ENCODE measurements at places on chromosomes 13 and 19.
A peak's percentile ranks its signal among the peaks of the same experiment; 100 is the strongest.

- DNase-seq: no peak
These were observed 458 bp upstream of the ATP8A2 start for GRCh38 chr13:25371158-25371874.

DNA sequence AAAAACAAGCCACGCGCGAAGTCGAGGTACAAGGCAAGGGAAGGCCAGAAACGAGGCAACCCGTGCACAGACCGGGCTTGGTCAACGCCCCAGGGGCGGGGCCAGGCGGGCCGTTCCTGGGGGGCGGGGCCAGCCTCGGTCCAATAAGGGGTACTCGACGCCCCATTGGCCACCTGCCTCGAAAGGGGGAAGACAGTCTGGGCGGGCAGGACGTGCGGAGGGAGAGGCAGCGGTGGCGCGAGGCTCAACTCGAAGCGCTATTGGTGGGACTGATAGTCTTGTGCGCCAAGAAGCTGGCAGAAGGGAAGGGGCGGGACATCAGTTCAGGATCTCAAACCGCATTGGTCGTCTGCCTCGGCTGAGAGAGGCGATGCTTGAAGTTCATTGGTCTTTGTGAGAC is at the start of gene LYPD4:
LYPD4 (minus strand) TSS at position 83 of the 400 bp plus-strand sequence. CDS start 5,398 bp downstream, outside the sequence.
- no peak for DNase-seq

GRCh38 chr13:102255409-102255808 is 146.4 kb downstream of the FGF14 start:
- no peak for DNase-seq

DNA sequence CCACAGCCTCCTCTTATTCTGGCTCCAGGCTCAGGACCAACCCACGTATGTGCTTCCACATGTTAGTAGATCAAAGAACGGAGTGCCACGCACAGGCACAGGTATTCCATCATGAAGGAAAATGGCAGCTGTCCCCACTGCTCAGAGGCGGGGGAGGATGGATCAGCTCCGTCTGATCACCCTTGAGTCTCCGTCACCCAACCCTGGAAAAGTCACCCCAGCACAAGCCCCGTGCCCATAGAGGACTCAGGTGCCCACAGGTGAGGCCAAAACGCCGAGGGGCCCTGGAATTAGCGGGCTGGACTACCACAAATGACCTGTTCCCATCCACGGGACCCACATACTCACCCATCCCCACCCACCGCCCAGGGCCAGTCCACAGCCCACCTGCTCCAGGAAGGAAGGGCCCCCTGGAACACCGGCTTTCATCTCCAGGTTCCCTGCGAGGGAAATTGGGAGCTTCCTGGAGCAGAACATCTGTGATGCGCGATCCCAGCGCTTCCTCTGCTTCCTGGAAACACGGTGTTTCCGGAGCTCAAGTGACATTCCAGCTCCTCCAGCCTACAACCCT is 120.5 kb upstream of the SPACA7 start:
- no peak for DNase-seq

DNA sequence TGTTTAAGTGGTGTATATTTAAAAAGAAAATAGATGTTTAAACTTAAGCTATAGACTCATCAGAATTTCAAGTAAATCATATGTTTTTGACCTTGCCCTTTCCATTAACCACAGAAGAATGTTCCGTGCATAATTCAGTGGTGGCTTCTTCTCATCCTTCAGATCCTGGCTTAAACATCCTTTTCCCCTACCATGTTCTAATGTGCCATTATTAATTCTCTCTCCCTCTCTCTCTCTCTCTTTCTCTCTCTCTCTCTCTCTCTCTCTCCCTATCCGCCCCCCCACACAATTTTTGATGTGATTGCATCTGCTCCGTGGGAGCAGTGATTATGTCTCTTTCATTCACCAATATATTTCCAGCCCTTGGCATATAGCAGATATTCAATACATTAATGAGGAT is 116.4 kb downstream of the DCLK1 start:
- no peak for DNase-seq

- DNase-seq: no peak
These were observed 751 bp downstream of the ERVK3-1 start for GRCh38 chr19:58305932-58306323.

- DNase-seq: no peak
These were observed 35.5 kb downstream of the DHRS12 start for GRCh38 chr13:51768378-51768921.

DNA sequence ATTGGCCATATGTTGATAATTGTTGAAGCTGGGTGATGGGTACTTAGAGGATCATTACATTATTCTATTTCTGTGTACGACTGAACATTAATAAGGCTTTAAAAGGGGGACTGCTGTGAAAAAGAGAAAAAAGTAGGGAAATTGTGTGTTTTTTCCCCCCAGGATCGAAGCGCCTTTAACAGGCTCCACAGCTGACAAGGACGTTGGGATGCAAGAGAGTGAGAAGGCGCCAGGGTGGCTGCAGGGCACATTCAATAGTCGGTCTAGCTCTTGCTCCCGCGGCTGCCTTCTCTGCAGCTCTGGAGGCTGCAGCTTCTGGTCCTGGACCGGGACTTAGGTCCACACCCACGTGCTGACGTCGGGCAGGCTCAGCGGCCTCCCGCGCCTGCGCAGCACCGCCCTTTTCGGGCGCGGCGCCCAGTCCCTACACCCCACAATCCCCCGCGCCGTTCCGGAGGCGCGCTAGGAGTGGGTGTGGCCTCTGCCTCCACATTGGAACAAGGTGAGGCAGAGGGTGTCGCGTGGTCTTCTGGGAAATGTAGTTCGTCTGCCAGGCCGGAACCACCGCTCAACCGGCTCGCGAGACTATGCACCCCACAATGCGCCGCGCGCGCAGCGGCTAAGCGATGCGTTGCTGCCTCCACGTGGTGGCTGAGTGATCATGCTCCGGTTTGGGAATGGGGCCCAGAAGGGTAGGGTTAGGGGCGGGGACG is 4.9 kb upstream of the LRFN3 start:
- peak; percentile 100 for DNase-seq

GRCh38 chr19:14406645-14407401 is 12.3 kb downstream of the DDX39A start:
- DNase-seq: no peak

GRCh38 chr13:49679246-49679645 is 12.0 kb downstream of the EBPL start:
- no peak for DNase-seq

GRCh38 chr13:45863709-45864590 is 12.4 kb upstream of the SIAH3 start:
- DNase-seq: no peak

GRCh38 chr13:102999499-102999898 is 66.7 kb downstream of the SLC10A2 start:
- DNase-seq: no peak

GRCh38 chr13:97945342-97945741 is 8.1 kb upstream of the IPO5 start:
- DNase-seq: no peak

- peak; percentile 77 for DNase-seq
These were observed 2.1 kb upstream of the HOOK2 start for GRCh38 chr19:12777217-12778016.

DNA sequence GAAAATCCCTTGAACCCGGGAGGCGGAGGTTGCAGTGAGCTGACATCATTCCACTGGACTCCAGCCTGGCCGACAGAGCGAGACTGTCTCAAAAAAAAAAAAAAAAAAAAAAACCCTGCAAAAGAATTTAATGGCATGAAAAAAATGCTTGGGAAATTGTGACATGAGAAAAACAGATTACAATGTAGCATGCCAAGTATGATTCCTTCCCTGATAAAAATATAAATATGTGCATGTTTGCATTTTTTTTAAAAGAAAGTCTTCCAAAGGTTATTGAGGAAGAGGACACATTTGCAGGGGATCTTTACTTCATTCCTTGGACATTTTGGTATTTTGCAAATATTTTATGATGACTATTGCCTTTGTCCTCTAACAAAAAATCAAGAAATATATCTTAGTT is 14.5 kb upstream of the ZBTB32 start:
- no peak for DNase-seq

GRCh38 chr13:24662195-24663088 is 17.8 kb upstream of the ATP12A start:
- no peak for DNase-seq

DNA sequence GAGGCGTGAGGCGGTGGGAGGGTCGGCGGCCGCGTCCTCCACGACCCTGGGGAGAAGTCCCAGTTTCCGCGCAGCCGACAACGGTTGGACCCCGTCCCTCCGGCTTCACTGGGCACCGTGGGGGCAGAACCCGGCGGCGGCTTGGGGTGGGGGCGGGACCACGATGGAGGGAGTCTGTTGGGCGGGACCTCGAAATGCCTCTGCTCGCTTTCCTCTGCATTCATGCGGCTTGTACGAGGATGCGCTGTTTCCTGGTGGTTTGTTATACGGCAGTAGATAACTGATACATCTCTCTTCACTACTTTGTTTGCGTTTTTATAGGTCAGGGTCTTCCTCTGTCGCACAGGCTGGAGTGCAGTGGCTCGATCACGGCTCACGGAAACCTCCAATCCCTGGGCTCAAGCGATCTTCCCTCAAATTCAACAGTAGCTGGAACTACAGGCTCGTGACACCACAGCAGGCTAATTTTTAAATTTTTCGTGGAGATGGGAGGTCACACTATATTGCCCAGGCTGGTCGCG is 24.6 kb upstream of the ZNF846 start:
- DNase-seq: peak; percentile 65

DNA sequence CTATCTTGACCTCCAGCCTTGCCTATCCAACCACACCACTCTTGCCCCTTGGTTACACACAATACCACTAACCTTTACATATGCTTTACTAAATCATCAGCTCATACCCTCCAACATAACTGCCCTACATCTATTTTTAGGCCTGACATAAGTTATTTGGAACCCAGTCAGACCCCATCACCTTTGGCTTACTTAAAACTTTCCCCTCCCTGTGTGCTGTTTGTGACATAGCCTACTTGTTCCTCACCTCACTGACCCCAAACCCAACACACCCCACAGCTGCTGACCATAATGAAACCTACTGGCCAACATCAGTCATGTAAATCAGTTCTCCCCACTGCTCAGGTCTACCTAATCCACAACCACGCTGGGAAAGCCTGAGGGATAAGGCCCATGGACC is 4.9 kb downstream of the ZNF266 start:
- no peak for DNase-seq

DNA sequence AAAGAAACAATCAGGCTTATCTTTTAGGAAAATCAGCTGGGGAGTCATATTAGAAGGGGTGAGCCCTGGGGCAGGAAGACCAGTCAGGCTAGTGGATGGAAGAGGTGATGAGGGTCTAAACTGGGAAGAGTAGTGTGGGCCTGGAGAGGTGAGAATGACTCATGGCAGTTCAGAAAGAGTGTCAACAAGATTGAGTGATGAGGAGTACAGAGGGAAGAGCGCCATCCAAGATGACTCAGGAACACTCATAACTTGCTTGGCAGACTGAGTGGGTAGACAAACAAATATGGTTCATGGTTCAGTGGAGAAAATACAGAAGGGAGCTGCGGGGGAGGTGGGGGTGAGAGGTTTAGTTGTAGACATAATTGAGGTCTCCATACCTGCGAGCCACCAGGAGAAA is 17.3 kb upstream of the CLDN10 start:
- no peak for DNase-seq

- DNase-seq: no peak
These were observed 62.0 kb downstream of the TEX29 start for GRCh38 chr13:111382411-111382810.

GRCh38 chr19:40600570-40601133 is 517 bp upstream of the LTBP4 start:
- DNase-seq: no peak

GRCh38 chr19:16293118-16294091 is 31.2 kb upstream of the KLF2 start:
- no peak for DNase-seq

DNA sequence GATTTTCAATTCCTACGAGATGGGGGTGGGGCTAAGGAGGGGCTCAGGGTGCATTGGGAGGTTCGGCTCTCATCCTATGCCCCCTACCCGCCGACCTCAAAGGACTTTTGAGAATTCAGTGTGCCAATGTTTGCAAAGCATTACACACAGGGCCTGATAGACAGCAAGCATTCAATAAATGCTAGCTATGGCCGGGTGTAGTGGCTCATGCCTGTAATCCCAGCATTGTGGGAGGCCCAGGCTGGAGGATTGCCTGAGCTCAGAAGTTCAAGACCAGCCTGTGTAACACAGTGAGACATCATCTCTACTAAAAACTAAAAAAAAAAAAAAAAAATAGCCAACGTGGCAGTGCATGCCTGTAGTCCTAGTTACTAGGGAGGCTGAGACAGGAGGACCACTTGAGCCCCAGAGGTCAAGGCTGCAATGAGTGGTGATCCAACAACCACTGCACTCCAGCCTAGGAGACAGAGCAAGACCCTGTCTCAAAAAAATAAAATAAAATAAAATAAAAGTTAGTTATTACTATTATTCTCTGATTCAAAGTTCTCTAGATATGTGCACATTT is 1.9 kb upstream of the CBLC start:
- DNase-seq: no peak
